Stimulated activated CD4-positive, alpha-beta T cell treated with anti-CD3 and anti-CD28 coated beads, Interleukin-4, amount 100 ng/mL, for 4 hours (primary cell): ENCODE measurements at places on chromosomes 13 and 19.

DNA sequence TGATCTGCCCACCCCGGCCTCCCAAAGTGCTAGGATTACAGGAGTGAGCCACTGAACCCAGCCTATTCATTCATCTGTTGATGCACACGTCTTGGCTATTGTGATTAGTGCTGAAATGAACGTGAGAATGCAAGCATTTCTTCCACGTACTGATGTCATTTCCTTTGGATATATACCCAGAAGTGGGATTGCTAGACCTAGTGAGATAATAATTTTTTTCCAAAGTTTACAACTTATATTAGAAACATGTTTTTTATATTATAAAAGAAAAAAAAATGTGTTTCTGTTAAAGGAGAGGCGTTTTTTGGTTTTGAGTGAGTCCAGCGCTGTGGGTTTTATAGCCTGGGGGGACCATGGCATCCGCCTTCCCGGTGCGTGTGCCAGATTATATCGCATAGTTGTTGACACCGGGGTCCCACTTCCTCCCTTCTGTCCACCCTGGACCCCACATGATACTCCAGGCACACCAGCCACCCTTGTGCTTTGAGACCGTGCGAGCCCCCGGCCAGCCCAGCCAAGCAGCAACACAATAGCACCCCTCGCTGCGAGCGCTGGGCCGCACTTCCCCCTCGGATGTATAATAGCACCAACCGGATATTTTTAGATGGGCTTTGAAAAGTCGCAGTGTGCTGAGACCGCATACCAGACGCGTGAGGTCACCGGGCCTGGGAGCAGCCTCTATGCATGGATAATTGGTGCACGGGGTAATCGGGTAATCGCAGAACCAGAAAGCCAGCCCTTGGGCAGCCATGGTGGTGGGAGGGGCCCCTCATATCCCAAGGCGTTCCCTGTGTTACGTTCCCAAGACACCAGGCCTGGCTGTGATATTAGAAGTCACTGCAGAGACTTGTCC is 59.6 kb downstream of the MYO9B start:
- DNase-seq = no peak

DNA sequence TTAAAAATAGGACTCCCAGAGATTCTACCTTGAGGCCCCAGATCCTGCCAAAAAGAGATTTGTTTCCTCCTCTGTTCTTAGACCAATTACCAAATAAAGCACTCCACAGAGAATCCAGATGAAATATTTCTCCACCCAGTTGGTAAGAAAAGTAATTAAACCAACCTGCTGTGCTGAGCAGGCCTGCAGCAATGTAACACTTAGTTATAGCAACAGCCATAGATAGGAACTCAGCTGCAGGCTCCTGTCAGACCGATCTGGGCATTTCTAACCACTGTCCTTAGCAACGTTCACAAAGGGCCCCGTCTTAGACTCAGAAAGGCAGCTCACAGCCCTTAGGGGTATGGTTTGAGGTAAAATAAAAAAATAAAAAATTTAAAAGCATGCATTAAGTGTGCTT is 271.1 kb downstream of the KCNRG start:
- no peak for DNase-seq

GRCh38 chr13:51370116-51370515 is 30.6 kb downstream of the SERPINE3 start:
- DNase-seq = no peak

DNA sequence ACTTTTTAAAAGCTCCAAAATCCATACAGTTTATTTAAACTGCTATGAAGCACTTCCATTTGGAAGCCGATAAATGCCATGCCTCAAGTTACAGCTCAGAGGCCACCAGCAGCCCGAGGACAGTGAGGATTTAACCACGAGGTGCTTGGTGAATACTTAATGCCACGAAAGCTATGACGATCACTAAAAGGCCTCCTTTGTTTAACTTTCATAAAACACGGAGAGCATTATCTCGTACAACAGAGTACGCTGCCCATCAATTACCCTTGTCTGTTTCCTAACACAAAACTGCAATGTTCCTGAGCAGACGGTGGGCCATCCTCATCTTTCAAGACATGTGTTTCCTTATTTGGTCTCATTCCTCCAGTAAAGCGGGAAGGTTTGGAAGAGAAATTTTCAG is 58.4 kb downstream of the PEPD start:
- DNase-seq = no peak

GRCh38 chr19:4064149-4064495 is 2.6 kb downstream of the ZBTB7A start:
- no peak for DNase-seq
